GM12878 (cell line): ENCODE measurements at places on chromosomes 1 and 21. TPM values are rescaled to one million over a fixed set of nuclear protein-coding genes. Genes with fewer than 3 reads are reported as not detected.

Gene FCGR1A
- total RNA-seq = not detected in 2 replicates

DNA sequence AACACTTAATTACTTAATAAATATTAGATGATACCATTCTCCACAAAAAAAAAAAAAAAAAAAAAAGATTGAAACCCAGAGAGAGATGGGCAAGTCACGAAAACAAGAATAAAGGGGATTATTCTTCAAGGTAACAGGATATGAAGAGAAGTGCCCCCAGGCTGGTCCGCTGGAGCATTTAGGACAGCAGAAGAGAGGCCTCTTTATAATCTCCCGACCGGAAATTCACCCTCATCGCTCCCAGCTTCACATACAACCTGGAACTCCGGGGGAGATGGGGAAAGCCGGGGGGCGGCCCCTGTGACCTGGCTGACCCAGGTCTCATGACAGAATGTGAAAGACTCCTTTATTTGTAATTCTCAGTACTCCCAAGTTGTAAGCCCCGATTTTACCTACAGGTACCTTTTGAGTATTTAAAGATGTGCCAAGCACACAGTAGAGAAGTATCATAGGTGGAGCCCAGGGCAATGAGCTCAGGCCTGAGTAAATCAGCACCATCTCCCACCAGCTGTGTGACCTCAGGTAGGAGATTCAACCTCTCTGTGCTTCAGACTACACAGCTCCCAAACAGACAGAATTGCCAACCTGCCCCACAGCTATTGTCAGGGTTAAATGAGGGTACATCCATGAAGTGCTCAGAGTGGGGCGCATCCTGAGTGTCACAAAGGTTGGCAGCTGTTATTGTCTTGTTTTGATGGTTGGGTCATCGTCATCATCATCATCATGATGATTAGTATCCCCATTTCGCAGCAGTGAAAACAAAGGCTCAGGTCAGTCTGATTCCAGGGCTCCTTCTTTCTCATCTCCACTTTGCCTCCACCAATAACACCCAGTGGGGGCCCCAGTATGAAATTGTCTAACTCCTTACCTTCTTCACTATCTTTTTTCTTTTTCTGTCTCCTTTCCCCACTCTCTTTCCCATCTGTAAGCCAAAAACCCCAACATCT is 148.4 kb downstream of the PSMG1 start:
- no peak for DNase-seq

GRCh38 chr1:203906932-203907331 is 45.5 kb downstream of the SNRPE start:
- DNase-seq = no peak

GRCh38 chr1:108064255-108064654 is 99.3 kb upstream of the VAV3 start:
- no peak for DNase-seq

GRCh38 chr1:5481889-5482288 is 510.3 kb downstream of the NPHP4 start:
- no peak for DNase-seq

DNA sequence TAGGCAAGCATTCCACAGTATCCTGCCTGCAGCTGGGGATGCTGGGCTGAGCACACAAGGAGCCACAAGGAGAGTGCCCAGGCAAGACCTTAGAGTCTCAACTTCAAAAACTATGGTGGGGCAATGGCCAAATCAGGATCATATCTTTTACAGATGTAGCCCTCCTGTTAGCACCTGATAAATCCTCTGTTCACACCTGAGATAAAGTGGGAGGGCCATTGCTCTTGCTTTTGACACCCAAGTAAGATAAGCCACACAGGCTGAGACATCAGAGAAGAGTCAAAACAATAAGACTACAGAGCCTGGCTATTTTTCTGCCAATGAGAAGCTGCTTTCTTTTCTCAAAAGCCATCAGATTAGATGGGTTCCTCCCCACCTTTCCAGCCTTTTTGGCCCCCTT is 148.9 kb downstream of the AJAP1 start:
- DNase-seq = no peak

Gene ALX3
- not detected in 2 replicates for total RNA-seq

GRCh38 chr1:32380057-32380456 is 14.2 kb downstream of the BSDC1 start:
- DNase-seq = no peak

Gene ETNK2
- total RNA-seq = not detected in 2 replicates

DNA sequence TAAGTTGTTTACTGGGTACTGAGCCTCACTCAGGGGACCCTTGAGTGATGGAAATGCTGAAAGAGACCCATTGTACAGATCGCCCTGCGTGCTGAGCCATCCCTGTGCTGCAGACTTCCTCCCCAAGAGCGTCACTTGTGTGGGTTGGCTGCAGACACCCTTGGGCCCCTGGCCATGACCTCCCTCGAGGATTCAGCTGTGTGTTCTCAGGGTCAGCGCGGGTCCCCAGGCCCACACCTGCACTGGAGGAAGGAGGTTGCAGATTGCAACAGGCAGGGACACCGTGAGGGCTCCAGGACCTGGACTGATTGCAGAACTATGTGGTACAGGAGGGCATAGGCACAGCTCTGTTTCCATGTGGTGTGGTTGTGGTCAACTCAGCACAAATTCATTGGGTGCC is 4.4 kb downstream of the SNAP47 start:
- DNase-seq = no peak

DNA sequence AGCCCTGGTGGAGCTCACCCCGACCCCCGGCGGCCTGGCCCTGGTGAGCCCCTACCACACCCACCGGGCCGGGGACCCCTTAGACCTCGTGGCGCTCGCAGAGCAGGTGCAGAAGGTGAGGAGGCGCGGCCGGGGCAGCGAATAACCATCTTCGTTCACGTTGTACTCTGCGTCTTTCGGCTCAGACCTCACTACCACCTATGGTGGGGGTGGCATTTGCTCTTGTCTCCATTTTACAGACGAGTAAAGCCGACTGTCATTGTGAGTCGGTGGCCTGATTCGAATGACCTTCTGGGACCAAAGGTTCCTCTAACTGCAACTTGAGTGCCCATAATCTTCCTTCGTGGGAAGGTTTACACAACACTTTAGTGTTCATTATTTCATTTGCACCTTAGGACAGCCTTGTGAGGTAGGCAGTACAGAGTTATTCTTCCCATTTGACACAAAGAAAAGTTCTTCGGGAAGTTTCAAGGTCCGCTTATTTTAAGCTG is 506 bp downstream of the C1orf50 start:
- DNase-seq = no peak

Gene VCAM1
- 5.9 and 6.1 TPM in 2 replicates for total RNA-seq

- no peak for DNase-seq
These were observed 5.0 kb downstream of the CTPS1 start for GRCh38 chr1:40984531-40984930.

Gene SERTAD4
- total RNA-seq = not detected in 2 replicates

Gene CA6
- total RNA-seq = not detected in 2 replicates

GRCh38 chr1:84363019-84363418 is 35.3 kb upstream of the DNASE2B start:
- no peak for DNase-seq

Gene RXFP4
- not detected in 2 replicates for total RNA-seq

- DNase-seq = no peak
These were observed 29.0 kb downstream of the PPFIA4 start for GRCh38 chr1:203055161-203055799.

- no peak for DNase-seq
These were observed 23.0 kb upstream of the SLC1A7 start for GRCh38 chr1:53165408-53165961.
